Panc1 (cell line): ENCODE measurements at places on chromosomes 7 and 10.
A peak's percentile ranks its signal among the peaks of the same experiment; 100 is the strongest.

GRCh38 chr7:106009503-106010226 lies 46.6 kb downstream of the CDHR3 start:
- peak; percentile 35 for DNase-seq

DNA sequence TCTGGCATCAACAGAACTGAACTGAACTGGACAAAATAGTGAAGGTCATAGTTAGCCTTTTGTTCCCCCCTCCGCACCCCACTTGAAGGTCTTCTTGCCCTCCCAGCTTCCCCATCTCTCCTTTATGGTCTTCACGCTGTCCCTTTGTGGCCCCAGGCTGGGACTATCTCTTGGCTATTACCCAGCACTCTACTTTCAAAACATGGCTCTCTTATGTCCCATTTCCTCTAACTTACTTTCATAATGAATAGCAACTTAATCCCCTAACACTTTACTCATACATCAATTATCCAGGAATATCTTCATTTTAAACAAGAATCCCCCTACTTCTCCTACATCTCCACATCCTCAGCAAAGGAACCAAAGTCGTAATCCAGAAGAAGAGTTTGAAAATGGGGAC lies 135.3 kb upstream of the ITGB1 start:
- DNase-seq = no peak

- no peak for DNase-seq
Measured at GRCh38 chr10:375815-376505, 240.7 kb downstream of the ZMYND11 start.

DNA sequence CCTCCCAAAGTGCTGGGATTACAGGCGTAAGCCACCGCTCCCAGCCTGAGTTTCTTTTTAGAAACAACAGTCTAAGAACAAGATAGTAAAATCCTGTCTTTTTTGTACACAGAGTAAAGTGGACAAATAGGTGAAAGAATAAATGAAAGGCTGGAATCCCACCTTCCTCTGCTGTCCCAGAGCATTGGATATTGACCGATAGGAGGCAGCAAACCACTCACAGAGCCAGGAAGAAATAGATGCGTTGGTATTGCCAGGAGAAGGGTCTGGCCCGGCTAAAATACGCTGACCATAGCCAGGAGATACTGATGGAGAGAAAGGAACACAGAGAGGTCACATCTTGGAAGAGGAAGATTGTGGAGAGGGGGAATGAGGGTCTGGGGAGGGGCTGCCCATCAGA lies 11.4 kb upstream of the ZNF12 start:
- no peak for DNase-seq

DNA sequence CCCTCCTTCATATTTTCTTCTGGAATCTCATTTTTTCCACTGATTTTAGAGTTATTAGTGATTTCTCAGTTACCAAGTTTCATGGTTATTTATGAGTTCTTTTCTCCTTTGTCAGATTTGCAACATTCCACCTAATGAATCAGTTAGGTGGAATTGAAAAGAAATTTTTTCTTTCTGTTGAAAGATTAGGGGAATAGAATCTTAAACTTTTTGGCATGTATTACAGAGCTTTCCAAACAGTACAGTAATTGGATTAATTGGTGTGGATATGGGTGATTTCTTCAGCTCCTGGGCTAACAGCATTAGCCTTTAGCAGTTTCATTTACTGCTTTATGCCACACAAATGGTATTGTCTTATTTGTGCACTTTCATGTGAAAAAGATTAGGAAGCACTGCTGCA lies 17.0 kb downstream of the STAM start:
- no peak for DNase-seq

- DNase-seq = no peak
Measured at GRCh38 chr7:132557489-132558044, 18.7 kb downstream of the PLXNA4 start.

- no peak for DNase-seq
Measured at GRCh38 chr7:148478551-148478950, 112.0 kb upstream of the C7orf33 start.

DNA sequence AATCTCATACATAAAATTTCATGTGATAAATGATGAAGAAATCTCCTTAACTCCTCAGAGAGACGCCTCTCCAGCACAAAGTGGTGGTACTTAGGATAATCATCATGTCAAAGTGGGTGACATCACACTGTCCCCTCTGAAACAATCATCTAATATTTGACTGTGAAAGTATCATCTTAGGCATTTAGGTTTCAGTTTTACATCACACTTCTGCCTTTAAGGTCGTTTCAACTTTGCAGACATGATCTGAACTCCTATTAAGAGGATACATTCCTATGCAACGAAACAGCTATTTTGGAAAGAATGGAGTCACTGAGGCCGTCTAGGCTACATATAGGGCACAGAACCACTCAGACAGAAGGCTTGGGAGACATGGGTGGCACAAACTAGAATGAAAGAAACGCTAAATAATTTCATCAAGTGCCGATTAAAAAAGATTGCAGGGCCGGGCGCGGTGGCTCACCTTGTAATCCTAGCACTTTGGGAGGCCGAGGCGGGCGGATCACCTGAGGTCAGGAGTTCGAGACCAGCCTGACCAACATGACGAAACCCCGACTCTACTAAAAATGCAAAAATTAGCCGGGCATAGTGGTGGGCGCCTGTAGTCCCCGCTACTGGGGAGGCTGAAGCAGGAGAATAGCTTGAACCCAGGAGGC lies 2.0 kb downstream of the VOPP1 start:
- no peak for DNase-seq

DNA sequence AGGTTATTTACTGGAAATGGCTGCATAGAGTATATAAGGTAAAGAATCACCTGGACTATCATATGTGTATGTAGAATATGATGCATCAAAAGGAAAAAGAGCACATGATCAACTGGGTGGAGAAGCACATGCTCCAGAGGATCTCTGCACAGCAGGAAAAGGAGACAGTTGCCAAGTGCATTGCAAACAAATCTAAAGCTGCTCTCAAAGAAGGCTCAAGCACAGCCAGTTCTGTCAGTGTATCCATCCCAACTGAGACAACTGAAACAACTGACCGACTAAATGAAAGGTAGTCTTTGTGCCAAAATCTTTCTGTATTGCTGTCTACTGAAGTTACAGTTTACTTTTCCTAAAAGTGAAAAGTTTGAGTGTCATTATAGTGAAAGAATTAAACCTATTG lies 83.2 kb upstream of the SGCE start:
- no peak for DNase-seq

DNA sequence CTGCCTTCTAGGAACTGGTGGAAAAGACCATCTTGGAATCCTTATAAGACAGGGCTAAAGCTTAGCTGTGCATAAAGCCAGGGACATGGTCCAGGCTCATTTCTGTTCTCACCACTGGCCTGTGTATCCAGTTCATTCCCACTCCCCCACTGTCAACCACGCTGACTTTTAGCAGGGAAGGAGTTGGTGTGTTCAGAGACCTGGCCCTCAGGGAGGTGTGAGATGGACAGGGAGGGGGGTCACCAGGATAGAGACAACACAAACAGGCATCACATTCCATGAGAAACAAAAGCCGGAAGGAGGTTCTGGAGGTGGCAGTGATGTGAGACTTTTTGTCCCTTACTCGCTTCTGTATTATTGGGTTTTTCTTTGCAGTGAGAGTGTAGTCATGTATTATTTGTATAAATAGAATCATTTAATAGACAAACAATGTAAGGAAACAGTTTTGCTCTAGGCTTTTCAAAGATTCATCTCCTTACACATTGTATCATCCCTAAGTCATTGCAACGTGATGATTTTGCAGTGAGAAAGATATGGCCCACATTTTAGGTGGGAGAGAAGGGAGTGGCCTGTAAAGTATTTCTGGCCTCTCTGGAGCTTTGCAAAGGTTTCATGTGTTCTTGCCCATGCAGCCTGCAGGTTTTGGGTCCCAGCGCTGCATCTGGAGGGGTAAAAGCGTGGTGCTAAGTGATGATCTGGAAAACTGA lies 52.0 kb downstream of the EEPD1 start:
- DNase-seq = no peak

DNA sequence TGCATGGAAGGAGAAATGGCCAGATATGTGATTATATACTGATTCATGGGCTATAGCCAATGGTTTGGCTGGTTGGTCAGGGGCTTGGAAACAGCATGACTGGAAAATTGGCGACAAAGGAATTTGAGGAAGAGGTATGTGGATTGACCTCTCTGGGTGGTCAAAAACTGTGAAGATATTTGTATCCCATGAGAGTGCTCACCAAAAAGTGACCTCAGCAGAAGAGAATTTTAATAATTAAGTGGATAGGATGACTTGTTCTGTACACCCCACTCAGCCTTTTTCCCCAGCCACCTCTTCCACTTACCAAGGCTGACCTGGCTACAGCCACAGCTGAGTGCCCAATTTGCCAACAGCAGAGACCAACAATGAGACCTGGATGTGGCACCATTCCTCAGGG lies 146.7 kb downstream of the GPR37 start:
- no peak for DNase-seq

DNA sequence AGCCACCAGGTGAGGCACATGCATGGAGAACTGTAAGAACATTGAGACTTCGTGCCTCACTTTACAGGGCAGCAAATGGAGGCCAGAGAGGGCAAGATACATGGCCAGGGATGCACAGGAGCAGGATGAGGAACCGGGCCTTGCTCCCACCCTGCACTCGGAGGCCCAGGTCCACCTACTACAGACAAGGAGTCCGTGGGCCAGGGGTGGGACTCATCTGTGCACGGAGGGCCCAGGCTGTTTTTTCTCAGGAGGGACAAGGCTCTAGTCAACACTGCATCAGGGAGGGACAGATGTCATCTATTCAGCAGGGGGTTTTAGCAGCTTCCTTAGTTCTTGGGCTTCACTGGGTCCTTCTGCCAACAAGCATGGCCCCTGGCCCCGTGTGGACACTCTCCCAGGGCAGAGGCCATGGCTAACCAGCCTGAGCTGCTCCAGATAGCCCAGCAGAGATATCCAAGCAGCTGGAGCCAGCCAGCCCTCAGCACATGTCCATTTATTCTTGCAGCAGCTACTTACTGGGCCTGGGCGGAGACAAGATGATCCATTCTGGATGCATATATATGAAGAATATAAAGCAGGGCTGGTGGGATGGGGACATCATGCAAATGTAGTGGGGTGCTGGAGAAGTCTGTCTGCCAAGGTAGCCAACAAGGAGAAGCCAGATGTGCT lies 134.5 kb upstream of the RET start:
- no peak for DNase-seq

- no peak for DNase-seq
Measured at GRCh38 chr7:103937680-103938079, 51.8 kb downstream of the RELN start.

DNA sequence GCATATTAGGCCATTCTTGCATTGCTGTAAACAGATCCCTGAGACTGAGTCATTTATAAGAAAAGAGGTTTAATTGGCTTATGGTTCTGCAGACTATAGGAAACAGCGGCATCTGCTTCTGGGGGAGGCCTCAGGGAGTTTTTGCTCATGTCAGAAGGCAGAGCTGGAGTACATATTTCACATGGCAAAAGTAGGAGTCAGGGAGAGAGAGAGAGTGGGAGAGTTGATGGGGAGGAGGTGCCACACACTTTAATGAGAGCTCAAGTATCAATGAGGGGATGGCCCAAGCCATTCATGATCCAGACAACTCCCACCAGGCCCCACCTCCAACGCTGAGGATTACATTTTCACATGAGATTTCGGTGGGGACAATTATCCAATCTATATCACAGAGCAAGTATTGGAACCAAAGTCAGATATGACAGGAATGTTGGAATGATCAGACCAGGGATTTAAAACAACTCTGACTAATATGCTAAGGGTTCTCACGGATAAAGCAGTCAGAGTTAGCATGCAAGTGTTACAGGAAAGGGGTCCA lies 795.3 kb upstream of the CELF2 start:
- DNase-seq = no peak

DNA sequence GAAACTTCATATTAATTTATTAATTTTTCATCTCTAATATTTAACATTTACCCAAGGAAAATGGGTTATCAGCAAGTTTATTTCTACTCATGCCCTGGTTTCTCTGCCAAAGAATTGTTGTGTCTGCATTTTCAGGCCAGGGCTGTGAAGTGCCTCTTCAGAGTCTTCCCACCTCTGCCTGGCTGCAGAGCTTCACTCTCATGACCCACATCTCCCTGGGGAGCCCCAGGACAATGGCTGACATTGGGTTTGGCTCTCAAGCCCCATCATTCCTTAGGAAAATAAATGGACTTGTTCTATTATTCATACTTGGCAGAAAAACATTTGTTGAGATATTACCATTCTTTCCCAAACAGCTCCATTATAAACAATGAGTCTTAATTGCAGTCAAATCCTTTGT lies 30.3 kb downstream of the CACNA2D1 start:
- DNase-seq = no peak

DNA sequence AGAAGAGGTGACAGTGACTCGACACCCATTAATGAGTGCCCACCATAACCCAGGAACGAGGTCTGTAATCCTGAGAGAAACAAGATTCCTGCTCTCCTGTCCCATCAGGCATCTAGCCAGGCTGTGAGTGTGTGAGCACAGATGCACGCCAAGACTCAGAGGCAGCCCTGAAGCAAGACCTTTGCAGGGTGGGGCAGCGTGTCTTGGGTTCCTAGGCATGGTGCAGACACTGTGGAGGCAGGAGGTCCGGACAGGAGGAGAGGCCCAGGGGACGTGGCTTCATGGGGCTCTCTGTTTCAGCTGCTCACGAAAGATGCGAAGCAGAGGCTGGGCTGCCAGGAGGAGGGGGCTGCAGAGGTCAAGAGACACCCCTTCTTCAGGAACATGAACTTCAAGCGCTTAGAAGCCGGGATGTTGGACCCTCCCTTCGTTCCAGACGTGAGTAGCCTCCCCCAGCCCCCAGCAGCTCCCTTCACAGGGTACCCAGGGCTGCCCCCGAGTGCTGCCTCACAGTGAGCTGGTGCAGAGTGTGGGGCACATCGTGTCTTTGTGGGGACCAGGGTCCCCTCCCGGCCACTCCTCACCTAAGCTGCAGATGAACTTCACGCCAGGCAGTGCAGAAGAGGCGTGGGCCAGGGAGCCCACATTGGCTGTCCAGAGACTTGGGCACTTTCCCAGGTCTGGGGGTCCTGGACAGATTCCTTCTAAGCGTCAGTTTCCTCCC lies 94.5 kb downstream of the RGS10 start:
- DNase-seq = no peak

DNA sequence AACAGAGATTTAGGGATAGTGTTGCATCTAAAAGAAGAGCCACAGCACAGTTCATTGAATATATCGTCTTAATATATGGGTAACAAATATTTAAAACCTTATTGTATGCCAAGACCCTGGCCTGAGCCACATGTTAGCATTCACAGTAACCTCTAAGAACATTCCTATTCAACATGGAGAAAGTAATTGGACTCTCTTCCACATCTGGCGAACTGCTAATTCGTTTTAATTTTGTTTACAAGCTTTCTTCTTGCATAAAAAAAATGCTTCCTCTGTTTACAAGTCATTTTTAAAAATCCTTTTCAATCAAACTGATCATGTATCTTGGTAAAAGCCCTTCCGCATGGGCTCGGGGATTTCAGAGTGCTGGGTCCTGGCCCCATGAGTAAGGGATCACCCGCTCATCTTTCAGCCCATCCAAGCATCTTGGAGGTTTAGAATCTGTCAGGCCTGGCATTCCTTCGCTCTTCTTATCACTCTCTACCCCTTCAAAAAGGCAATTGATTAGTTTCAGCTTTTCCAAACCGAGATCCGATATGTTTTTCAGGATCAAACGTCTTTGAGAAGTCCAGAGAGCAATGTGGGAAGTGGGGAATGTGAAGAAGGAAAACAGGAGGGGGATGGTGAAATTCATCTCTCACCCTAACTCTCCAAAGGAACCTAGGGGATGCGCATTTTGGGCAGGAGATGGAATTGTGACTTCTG lies 7.3 kb downstream of the TWIST1 start:
- no peak for DNase-seq
